Lower leg skin (tissue), 4 donors: ENCODE measurements at places on chromosomes 3 and 15.
A peak's percentile ranks its signal among the peaks of the same experiment; 100 is the strongest.

- no peak for DNase-seq
Observed at GRCh38 chr15:53354874-53355273, 404.6 kb downstream of the WDR72 start.

DNA sequence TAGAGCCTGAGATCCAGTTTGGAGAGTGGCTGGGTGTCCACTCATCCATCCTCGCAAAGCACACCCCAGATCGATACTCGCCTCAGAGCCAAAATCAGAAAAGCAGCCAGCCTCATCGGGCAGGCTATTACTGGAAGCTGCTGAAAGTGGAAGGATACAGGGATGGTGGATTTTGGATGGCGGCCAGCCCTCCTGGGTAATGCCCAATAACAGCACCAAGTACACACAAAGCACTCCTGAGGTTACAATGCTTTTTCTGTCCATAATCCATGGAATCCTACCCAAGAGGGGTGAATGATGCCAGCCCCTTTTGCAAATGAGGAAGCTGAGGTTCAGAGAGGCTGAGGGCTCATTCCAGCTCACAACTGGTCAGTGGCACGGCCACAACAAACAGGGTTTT is 93.1 kb upstream of the SLC6A11 start:
- peak; percentile 70 for DNase-seq

DNA sequence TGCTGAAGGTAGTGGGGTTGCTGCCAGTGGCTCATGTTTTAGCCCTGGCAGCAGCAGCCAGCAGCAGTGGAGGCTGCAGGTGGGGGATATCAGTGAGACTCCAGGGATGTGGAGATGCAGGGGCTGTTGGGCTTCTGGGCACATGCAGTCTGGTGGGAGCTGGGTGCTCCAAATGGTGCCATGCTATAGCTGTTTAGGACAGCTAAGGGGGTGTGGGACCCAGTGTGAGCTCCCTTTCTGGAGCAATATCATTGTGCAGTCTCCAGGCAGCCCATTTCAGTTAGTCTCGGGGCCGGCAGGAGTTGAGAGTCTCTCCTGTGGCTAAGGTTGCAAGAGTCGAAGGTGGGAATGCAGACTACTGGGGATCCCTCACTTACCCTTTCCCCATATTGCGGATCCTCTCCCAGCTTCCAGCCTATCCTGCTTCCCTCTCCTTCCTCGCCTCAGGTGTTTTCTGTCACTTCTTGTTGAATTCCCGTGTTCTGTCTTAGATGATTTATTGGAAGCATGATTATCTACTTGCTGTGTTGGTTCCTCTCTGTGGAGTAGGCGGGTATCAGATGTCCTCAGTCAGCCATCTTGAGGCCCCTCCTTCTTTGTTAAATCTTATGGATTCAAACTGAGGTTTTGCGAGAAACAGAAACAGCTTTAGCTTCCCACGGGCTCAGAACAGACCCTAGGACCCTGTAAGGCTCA is 112.0 kb downstream of the FAM43A start:
- peak; percentile 62 for DNase-seq

GRCh38 chr3:48429960-48430707 is at the start of gene PLXNB1:
Gene PLXNB1 (minus strand): TSS chr3:48430086. CDS start chr3:48424611, 5,475 bp downstream.
- DNase-seq = peak; percentile 84

- no peak for DNase-seq
Observed at GRCh38 chr15:34481370-34481769, 43.8 kb upstream of the GOLGA8A start.

- peak; percentile 86 for DNase-seq
Observed at GRCh38 chr15:31296646-31297574, 29.7 kb upstream of the KLF13 start.

DNA sequence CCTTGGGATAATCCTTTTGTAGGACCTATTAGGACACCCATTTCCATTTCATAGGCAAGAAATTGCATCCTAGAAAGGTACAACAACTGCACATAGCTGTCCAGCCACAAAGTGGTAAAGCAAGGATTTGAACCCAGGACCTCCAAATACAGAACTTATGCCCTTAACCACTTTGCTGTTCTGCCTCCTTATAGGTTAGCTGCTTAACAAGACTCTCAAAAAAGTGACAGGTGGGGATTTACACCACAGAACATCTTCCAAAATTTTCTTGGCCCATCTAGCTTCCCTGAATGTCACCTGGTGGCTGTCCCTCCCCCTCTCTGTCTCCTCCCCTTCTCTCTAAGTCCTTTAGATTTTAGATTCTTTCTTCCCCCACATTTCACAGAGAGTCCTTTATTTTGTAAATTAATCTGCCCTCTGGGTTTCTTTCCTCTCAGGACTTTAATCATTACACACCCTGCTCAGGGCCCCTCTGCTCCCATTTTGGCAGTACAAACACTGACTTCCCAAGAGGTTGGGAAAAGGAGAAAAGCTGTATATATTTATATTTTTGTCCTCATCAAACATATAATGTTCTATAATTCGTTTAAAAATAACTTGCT is 120.6 kb downstream of the CPNE4 start:
- DNase-seq = no peak

DNA sequence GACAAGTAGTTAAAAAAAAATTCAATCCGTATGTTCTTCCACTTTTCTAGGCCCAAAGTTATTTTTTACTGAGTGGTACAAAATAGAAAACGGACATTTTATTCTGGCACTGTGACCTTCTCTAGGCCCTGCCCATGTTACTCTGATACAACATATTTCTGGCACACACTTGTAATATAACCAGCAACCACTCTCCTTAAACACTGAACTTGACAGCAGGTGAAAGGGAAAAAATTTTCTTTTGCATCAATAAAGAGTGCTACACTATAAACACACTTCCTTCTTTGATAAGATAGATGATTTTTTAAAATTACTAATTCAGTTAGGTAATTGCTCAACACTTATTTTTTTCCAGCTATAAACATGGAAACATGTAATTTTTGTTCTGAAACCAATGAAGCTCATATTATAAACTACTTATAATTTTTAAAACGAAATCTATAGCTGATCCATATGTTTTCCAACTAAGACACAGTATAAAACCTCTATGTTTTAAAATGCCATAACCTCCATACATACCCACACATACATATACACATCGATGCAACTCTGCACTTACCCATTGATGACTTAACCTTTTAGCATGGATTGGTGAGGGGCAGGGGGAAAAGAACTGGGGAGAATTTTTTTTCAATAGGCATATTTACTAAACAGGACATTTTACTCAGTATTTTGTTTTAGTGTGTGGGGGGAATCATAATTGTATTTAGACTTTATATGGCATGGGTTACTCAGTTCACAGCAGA is 5.3 kb upstream of the CTNNB1 start:
- no peak for DNase-seq

GRCh38 chr3:178393146-178393545 is 143.1 kb upstream of the KCNMB2 start:
- no peak for DNase-seq

GRCh38 chr3:195727606-195728195 is 6.9 kb downstream of the MUC20 start:
- DNase-seq = no peak

DNA sequence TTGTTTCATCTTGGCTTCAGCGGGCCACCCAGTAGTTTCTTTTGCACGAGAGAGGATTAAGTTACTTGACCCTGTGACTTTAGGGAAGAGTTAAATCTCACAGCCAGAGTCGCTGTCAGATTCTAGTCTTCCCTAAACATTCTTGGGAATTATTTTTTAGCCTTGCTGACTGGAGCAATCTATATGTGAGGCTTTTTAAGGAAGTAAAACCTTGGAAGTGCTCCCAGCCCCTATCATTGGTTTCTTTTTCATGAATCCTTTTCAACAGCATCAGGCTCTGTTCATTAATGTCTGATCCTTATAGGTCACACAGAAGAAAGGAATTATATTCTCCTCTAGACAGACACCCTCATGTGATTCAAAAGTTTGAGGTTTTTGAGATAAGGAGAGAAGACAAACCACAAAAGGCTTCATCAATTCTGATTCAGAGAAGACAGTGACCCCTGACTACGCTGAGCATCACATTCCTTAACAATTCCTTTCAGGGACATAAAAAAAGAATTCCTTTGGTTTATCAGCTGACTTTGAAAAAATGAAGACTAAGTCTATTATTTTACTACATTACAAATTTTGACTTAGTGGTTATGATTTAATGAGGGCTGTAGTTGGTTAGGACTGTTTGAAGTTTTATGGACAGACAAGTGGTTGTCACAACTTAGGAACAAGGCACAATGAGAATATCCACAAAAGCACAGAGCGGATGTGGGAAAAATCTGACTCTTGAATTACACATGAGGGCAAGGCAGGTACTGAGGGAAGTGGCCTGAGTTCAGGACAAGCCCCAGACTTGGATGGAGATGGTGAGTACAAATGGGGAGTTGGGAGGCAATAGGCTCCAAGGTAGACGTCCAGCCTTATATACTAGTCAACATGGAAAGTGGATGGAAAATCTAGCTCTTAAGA is 171.1 kb upstream of the STT3B start:
- no peak for DNase-seq

- DNase-seq = peak; percentile 82
Observed at GRCh38 chr3:28575746-28576613, 227.4 kb upstream of the AZI2 start.

DNA sequence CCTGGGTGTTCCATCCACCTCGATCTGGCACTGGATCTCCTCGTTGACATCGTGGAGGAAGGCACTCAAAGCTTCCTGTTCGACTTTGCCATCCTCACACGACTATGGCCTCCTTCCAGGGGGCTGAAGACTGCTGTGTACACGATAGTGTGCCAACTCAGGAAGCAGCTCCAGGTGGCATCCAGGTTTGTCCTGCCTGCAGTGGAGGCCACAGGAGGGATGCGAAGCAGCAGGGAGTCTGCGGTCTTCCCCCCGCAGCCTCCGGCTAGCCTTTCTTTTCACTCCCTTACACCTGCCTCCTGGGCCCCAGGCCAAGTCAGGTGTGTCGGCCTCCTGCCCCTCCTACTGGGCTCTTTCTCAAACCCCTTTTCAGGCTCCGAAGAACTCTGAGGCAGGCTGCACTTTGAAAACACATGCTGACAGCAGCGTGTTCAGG is 32.2 kb downstream of the SYNM start:
- DNase-seq = no peak

DNA sequence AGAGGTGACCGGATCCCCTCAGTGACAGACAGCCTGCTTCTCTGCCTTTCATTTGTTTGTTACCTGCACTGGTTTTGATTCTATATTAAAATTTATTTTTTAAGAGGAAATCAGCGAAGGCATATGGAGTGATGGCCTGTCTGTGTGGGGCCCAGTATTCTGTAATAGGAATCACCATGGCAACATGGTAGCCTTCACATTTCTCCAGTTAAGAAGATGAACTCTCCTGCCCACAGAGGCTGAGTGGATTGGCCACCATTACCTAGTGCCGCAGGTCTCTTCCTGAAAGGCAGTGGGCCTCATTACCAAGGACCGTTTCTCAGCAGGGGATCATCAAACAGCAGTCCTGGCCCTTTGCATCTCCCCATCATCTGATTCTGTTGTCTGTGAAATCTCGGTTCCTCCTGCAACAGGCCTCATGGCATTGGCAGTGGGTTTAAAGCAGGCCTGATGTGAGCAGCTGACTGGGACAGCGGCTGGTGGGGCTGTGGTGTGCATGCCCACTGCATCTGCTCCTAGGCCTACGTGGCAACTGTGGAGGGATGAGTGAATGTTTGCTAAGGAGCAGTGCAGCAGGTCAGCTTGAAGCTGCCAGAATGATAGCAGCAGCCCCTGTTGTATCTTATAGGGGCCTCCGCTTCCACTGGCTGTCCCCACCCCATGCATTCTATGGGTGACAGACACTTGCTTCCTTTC is 114.5 kb downstream of the CHCHD6 start:
- no peak for DNase-seq

DNA sequence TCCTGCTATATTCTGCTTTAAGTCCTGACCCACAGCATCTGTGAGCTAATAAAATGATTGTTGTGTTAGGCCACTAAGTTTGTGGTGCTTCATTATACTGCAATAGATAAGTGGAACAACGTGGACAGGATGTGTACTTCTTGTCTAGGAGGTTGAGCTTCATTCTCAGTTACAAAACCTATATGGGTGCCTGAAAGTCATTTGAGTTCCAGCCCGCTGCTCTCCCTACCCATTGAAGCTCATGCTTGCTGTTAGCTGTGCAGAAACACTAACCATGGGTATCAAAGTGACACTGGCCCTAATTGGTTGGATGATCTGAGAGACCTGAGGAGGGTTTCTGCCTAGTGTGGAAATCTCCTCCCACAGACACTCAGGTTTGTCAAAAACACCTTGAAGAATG is 357.2 kb downstream of the PDCD6IP start:
- no peak for DNase-seq

DNA sequence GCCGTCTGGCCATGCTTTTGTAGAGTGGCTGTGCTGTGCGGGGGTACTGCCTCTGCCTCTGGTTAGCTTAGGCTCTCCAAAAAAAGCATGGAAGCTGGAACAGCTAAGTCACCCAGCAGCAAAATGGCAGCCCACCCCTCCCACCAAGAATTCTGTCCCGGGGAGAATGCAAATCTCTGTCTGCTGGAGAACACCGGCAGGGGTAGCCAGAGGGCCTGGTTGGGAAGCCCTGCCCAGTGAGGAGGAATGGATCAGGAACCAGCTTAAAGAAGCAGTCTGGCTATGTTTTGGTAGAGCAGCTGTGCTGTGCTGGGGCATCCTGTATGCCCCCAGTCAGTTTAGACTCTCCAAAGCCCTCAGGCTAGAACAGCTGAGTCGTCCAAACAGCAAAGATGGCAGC is 56.2 kb upstream of the PTPRG start:
- DNase-seq = no peak

- DNase-seq = no peak
Observed at GRCh38 chr15:87896936-87897335, 359.6 kb downstream of the NTRK3 start.

- no peak for DNase-seq
Observed at GRCh38 chr3:183539811-183540210, 15.7 kb downstream of the KLHL6 start.

- no peak for DNase-seq
Observed at GRCh38 chr15:75663931-75664421, 16.3 kb downstream of the SNX33 start.

- no peak for DNase-seq
Observed at GRCh38 chr15:77607894-77608261, 24.8 kb downstream of the LINGO1 start.

- no peak for DNase-seq
Observed at GRCh38 chr15:89299896-89300295, 34.7 kb downstream of the POLG start.

GRCh38 chr3:42192334-42193200 is 73.4 kb downstream of the CCK start:
- no peak for DNase-seq

GRCh38 chr15:99925661-99926461 is 192.6 kb upstream of the LYSMD4 start:
- peak; percentile 96 for DNase-seq

- no peak for DNase-seq
Observed at GRCh38 chr3:191702121-191702520, 241.2 kb downstream of the PYDC2 start.
